ENCODE measurements at places on chromosomes 2 and 18. TPM values are rescaled to one million over a fixed set of nuclear protein-coding genes. Genes with fewer than 3 reads are reported as not detected.

- no peak overlapping the region for H3K4me3 ChIP-seq
- H3K27ac ChIP-seq: no peak overlapping the region
- no peaks in the 10 kb centered on the region for H3K27me3 ChIP-seq
Observed at GRCh38 chr2:16126517-16127275, 186.3 kb downstream of the MYCN start.

DNA sequence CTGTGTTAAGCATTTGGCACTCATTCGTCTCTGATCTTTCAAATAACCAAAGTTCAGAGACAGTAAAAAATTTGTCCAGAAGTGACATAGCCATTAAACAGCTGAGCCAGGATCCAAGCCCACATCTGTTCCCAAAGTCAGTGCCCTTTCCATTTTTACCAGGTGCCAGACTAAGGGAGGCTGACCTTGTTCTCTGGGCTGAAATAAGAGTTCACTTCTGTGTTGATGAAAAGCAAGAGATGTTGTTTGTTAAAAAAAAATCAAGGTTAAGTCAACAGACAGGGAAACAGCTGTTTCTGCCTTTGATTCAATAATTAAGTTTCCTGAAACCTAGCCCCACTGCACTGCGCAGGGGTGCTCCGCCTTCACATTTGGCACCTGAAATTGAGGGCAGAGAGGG lies 117.1 kb downstream of the PRKRA start:
- H3K4me1 ChIP-seq: no peaks in the 10 kb centered on the region
- peaks cover 5% of the 10 kb centered on the region for H3K36me3 ChIP-seq
- H3K4me3 ChIP-seq: no peak overlapping the region
- no peaks in the 10 kb centered on the region for H3K27me3 ChIP-seq

GRCh38 chr18:49669403-49669802 lies 107.5 kb downstream of the LIPG start:
- no peaks in the 10 kb centered on the region for H3K36me3 ChIP-seq
- DNase-seq: no peak
- no peak overlapping the region for H3K27ac ChIP-seq
- peaks cover 24% of the 10 kb centered on the region for H3K27me3 ChIP-seq
- no peak overlapping the region for H3K4me3 ChIP-seq

DNA sequence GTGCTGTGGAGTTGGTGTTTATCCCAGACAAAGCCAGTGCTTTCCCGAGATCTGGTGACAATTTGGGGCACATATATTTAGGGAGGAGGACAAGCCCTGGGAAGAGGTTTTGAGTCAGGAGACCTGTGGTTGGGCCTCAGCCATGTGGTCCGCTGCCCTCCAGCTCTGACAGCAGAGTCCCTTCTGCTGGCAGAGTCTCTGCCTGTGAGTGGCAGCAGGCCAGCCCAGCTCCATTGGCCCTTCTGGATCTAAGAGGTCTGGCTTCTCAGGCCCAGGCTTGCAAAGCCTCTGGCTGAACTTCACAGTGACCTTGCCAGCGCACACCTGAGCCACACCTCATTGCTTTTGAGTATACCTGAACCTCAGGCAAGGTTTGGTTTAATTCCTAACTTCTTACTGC lies 115.3 kb downstream of the BCL2L11 start:
- no peak for DNase-seq
- no peak overlapping the region for H3K27ac ChIP-seq
- H3K4me3 ChIP-seq: no peak overlapping the region
- H3K36me3 ChIP-seq: no peaks in the 10 kb centered on the region

DNA sequence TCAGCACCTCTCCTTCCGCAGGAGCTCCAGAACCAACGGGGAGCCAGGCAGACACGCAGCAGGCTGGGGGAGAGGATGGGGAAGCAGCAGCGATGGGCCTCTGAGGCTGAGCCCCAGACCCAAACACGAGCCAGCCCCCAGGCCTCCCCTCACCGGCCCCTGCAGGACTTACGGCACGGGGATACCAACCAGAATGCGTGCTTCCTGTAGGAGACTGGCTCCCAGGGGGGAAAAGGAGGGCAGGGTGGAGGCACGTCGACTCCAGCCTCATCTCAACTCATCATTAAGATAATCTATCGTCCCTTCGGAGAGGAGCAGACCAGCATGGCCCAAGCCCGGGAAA lies 495.1 kb upstream of the MYT1L start:
- peaks cover 2% of the 10 kb centered on the region for H3K4me1 ChIP-seq
- H3K27me3 ChIP-seq: peaks cover 3% of the 10 kb centered on the region
- H3K27ac ChIP-seq: no peak overlapping the region
- H3K36me3 ChIP-seq: no peaks in the 10 kb centered on the region

CDH19 gene
- total RNA-seq: 0.05 TPM

- no peak for DNase-seq
- no peaks in the 10 kb centered on the region for H3K36me3 ChIP-seq
- H3K4me1 ChIP-seq: peaks cover 11% of the 10 kb centered on the region
- H3K4me3 ChIP-seq: peak overlapping the region; percentile 88
Observed at GRCh38 chr18:32770666-32771168, 2.1 kb downstream of the KLHL14 start.

Data from type B pancreatic cell (in vitro differentiated cells).